ENCODE measurements at places on chromosomes 7 and 10.

DNA sequence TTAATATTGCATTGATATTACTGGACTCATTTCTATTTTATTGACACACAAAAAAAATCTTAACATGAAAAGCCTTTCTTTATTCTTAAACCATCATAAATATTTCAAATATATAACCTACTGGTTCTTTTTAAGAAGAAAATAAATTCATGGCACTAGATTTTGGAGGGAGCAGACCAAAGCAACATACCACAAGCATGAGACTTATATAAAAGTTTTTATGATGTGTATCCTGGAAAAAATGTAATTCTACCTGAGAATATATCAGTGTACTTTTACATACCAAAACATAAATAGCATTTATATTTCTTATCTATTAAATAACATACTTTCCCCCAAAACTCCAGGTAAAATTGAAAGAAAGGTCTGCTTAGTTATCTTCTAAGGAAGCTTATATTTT, 508.2 kb upstream of the SEMA3D start:
- no peak for DNase-seq

DNA sequence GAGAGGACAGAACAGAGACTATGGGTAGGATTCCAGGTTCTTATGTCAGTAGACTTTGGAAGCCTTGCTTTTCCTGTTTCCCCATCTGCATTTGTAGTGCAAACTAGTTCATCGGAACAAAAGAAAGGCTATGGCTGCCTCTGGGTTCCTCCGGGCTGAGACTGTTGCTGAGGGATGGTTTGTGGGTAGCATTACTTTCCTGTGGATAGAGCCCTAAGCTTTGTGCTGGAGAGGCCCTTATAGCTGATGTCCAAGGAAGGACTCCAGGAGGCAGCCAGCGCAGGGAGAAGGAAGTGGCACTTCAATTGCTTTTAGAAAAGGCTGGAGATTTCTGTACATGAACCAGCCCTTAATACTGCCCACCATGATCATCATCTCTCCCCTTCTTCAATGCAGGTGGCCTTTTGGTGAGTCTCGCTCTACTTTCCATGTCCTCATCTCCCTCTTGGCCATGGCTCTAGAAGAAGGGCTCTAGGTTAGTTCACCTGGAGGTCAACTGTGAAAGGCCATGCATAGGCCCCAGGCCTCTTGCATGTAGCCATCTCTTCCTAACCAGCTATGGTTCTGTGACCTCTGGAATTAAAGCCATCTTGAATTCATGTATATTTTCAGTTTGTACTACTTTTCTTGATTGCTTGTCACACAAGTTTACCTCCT, 15.4 kb downstream of the MXI1 start:
- DNase-seq, result no peak

DNA sequence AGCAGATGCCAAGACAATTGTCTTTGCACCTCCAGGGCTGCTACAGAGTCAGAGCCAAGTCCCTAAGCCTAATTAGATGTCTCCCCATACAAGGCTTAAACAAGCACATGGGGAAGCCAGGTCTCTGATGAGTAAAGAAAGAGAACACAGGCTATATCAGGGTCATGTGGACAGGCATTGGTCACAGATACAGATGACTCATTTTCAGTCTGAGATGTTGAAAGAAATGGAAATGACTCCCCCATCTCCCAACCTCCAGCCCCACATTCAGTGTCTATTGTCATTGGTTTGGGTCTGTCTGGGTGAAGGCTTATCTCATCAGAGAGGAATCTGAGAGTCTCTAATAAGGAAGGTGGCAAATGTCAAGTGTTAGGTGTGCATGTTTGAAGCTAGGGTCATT, 290.1 kb upstream of the KIAA1217 start:
- DNase-seq, result no peak

- DNase-seq, result no peak
Observed at GRCh38 chr10:122349758-122350369, 24.6 kb upstream of the PLEKHA1 start.

GRCh38 chr10:51007781-51008180, 66.5 kb upstream of the PRKG1 start:
- no peak for DNase-seq

GRCh38 chr10:105615715-105616365, 974.8 kb downstream of the SORCS3 start:
- no peak for DNase-seq

DNA sequence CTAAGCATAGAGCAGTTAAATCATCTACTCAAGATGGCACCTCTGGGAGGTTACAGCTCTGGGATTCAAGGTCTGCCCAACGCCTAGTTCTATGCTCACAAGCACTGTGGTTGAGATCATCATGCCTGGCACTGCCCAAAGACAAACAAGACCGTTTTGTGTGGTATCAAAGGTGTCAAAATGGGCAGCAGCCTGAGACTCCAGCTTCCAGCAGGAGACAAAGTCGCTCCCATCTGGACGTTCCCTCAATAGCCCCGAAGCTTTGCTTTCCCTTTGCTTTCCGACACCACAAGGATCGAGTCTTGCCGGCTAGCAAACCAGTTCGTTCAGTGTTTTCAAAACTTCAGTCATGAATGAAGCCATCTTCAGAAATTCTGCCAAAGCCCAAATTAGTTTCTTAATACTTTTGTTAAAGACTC, 5.1 kb downstream of the HABP2 start:
- no peak for DNase-seq

DNA sequence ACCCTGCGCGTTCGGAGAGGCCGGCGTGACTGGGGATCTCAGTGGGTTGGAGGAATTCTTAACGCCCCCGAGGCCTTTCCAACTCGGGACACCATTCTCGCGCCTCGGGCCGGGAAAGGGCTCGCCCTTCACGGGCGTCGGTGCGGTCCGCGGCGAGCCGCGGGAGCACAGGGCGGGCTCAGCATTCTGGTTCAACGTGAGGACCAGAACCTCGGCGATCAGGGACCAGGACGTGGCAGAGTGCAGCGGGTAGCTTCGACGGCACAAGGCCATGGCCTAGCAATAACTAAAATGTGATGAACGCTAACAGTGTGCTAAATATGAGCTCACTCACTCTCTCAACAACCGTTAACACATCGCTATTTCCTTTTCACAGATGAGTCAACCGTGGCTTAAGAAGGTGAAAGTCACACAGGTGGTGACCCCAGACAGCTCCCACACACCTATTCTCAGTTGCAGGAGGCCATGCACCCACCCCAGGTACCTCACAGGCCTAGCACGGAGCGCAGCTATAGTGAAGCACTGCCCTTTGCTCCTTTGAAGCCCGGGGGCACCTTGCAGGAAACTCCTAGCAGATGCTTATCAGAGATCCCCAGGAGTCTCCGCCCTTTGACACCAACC, 4.5 kb upstream of the EMX2 start:
- no peak for DNase-seq

- no peak for DNase-seq
Observed at GRCh38 chr10:111179514-111179913, 102.7 kb downstream of the ADRA2A start.

- no peak for DNase-seq
Observed at GRCh38 chr10:98921316-98921715, 314.3 kb downstream of the HPSE2 start.

DNA sequence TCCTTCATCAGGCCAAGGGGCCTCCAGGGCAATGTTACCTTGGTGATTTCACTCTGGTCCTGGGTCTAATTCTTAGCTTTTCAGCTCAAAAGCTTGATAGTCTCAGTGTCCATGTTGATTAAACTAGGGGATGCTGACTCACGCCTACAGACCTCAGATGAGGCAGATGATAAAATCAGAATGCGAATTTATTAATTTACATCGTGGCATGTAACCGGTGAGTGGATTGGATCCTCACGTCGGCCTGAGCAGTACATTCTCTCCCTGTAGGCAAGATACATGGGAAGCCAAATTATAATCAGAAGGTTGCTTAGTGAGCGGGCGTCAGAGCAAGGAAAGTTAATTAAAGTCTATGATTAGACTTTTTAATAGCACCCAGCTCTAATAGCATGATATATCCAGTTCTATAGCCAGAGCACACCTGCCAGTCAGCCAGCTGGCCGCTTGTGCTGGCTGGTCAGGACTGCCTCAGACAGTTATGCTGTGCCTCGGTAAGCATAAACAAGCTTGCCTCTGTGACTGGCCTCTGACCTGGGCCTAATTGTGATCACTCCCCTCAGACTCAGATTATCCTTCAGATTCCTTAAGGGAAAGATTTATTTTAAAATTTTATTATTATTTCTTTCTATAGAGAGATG, 20.2 kb upstream of the CPA5 start:
- no peak for DNase-seq

DNA sequence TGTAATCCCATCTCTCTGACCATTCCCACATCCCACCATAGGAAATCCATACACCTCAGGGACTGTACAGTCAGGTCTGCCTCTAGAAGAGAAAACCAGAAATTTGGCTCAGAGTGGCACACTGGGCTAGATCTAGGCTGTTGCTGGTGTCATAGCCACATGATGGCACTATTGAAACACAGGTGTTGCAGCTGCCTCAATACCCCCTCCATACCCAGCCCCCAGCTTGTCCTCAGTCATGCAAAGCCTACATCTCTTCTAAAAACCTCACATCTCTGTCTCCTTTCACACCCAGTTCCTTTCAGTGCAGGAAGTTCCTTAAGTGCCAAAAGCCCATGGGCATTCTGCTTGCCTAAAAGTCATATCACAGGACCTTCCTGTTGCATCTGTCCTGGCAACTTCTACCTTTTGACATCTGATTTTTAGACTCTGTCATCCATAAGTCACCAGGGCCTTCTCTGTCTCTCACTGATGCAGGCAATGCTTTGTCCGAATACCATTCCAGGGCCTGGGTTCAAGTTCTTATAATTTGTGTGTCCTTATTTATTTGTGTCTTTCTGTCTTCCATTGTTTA, 27.0 kb upstream of the HIBADH start:
- DNase-seq, result no peak

DNA sequence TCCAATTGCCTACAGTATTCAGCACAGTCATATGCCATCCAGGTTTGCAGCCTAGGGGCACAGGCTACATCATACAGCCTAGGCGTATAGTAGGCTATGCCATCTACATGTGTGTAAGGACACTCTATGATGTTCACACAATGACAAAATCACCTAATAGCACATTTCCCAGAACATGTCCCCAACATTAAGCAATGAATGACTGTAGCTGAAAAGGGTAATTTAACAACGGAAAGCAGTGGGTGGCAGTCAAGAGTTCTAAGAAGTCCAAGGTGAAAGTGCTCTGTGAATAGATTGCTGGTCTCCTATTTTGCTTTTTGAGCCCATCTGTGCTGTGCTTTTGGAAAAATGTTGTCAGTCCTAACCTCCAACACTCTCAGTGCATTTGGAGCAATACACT, 162.6 kb downstream of the KLF6 start:
- no peak for DNase-seq

GRCh38 chr10:82040336-82040735, 165.3 kb downstream of the NRG3 start:
- DNase-seq, result no peak

GRCh38 chr7:114862406-114862805, 59.5 kb upstream of the MDFIC start:
- no peak for DNase-seq

GRCh38 chr10:59633063-59633462, 76.6 kb downstream of the SLC16A9 start:
- no peak for DNase-seq

DNA sequence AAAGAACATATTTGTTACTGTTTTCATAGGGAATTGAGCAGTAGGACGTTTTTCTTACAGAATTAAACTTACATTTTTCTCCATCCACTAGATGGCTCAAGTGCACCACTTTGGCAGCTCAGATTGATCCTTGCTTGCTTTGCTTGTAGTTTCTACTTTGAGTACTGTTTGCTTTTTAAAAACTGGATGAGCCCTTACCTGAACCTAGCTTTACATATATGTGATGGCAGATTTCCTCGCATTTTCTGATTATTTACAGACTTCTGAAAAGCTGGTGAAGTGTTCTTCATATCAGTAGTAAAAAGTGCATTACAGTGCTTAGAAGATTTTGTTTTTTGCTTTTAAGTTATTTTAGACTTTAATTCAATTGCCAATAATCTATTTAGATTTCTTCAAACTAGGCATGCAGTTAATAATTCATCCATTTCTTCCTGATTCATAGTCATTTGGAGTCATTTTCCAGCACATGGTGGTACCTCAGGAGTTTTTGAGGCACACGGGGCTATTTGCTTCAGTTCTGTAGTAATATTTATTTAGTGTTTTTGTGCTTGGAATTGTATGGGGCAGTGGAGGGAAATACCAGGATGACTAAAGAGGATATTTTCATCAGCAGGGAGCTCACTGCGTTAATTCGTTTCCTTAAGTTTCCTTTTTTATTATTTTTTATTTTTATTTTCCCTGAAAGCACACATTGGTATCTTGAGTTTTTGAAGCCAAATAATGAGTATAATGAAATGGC, 57.3 kb downstream of the MAPK8 start:
- DNase-seq, result no peak

DNA sequence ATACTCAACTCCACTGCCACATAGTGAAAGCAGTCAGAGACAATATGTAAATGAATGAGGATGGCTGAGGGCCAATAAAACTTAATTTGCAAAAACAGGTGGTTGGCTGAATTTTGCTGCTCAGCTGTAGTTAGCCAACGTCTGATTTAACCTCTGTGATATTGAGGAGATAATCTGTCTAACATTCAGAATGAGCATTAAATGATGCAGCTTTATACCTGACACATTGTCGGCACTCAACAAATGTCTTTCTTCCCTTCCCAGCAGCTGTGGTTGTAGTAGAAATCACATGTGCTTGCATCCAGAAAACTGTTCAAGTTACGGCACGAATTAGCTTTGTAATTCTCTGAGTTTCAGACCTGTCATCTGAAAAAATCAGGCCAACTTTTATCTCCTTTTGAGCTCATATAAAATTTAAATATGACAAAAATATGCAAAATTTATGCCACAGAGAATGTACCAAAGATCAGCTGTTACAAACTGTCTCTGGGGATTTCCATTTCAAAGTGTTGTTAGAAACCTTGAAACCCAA, 1239.7 kb downstream of the GATA3 start:
- no peak for DNase-seq

GRCh38 chr10:22599048-22599561, 115.3 kb downstream of the PIP4K2A start:
- DNase-seq, result no peak

GRCh38 chr10:97149079-97149531, 36.7 kb downstream of the SLIT1 start:
- DNase-seq, result no peak

DNA sequence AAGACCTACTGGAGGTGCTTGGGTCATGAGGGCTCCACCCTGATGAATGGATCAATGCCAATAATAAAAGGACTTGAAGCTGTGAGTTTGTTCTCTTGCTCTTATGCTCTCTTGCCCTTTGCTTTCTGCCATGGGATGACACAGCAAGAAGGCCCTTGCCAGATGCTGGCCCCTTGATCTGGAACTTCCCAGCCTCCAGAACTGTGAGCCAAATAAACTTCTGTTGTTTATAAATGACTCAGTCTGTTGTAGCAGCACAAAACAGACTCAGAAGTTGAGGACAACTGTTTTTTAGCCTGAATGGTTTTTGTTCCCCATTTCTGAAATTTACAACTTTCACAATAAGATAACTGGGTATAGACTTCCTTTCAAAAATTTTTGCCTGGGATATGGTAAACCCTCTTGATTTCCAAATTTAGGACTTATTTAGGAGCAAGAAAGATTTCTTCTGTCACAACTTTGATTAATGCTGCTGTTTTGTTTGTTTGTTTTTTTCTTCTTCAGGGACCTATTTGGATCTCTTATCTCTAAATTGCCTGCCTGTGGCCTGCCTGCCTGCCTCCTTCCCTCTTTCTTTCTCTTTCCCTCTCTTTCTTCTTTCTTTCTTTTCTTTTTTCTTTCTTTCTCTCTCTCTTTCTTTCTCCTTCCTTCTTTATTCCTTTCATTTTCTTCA, 12.1 kb downstream of the ENTPD1 start:
- no peak for DNase-seq

- no peak for DNase-seq
Observed at GRCh38 chr7:46850563-46851330, 731.2 kb downstream of the TNS3 start.

All from CD8-positive, alpha-beta memory T cell (primary cell).